ENCODE measurements at places on chromosomes 12 and 14. TPM values are rescaled to one million over a fixed set of nuclear protein-coding genes. Genes with fewer than 3 reads are reported as not detected.
A peak's percentile ranks its signal among the peaks of the same experiment; 100 is the strongest.

PSMC1 gene
- total RNA-seq: 43.1 TPM

CLEC14A gene
- 4.0 TPM for total RNA-seq

ACRBP gene
- 9.0 TPM for total RNA-seq

ARMH4 gene
- total RNA-seq: 3.2 TPM

DAO gene
- not detected for total RNA-seq

PPP2R5C gene
- total RNA-seq: 94.6 TPM

GPX2 gene
- total RNA-seq: 115 TPM

KRT85 gene
- total RNA-seq: not detected

KLHL33 gene
- total RNA-seq: not detected

DNA sequence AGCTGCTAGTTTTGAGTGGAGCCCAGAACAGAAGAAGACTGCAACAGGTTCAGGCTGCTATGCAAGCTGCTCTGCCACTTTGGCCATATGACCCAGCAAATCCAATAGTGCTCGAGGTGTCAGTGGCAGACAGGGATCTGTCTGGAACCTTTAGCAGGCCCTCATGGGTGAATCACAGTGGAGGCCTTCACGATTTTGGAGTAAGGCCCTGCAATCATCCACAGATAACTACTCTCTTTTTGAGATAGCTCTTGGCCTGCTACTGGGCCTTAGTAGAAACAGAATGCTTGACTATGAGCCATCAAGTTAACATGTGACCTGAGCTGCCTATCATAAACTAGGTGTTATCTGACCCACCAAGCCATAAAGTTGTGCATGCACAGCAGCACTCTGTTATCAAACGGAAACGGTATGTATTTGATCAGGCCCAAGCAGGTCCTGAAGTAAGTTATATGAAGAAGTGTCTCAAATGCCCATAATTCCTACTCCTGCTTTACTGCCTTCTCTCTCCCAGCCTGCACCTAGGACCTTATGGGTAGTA, 116.9 kb upstream of the CCDC196 start:
- H3K4me1 ChIP-seq: no peaks in the 10 kb centered on the region
- no peak for DNase-seq
- no peak overlapping the region for H3K27ac ChIP-seq
- no peak overlapping the region for H3K4me3 ChIP-seq
- no peaks in the 10 kb centered on the region for H3K36me3 ChIP-seq
- H3K27me3 ChIP-seq: no peaks in the 10 kb centered on the region

DNA sequence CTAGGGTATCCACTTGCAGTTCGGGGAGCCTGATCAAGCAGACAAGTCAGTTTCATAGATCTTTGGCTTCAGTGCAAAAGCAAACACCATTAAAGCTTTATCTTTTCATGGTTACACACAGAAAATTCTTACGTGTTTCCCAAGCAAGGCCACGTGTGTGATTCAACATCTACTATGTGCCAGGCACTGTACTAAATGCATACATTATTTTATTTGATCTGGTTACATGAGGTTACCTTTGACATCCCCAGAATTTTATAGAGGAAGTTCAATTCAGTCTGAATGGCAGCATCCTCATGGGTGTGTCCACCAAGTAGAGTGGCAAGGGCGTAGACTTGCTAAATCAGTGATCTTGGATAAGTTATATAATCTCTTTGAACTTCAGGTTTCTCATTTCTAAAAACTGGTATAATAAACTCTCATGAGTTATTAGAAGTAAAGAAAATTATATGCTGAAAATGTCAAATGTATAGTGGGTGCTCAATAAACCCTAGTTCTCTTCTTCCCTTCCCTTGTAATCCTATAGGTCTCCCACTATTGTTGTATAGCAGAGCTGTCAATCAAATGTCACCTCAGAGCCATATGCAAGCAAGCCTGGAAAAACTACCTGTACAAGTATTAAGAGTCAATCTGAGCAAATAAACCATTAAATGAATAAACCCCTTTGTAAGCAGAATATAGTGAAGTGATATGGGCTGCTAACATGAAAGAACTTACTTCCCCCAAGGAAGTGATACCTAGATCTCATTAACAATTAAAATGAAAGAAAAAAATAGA, 50.3 kb upstream of the TMX1 start:
- no peaks in the 10 kb centered on the region for H3K4me1 ChIP-seq
- no peak for DNase-seq
- H3K27ac ChIP-seq: no peak overlapping the region
- no peak overlapping the region for H3K4me3 ChIP-seq
- H3K36me3 ChIP-seq: no peaks in the 10 kb centered on the region
- H3K27me3 ChIP-seq: no peaks in the 10 kb centered on the region

DNA sequence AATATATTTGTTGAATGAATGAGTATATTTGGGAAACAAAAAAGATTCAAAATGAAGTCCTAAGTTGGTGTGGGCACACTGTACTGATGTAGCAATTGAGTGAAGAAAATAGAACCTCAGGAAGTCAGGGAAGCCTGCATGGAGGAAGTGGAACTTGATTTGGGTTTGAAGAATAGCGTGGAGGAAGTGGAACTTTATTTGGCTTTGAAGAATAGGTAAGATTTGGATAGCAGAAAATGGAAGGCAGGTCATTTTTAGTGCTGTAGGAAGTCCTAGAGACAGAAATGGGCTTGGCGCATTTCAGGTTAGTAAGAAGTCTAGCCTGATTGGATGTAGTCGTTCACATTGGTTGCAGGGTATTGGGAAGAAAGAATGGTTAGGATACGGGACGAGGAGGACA, 5.4 kb downstream of the C12orf75 start:
- H3K27me3 ChIP-seq: no peaks in the 10 kb centered on the region
- no peak overlapping the region for H3K4me3 ChIP-seq
- peaks cover 5% of the 10 kb centered on the region for H3K4me1 ChIP-seq
- no peaks in the 10 kb centered on the region for H3K36me3 ChIP-seq
- DNase-seq: no peak
- H3K27ac ChIP-seq: no peak overlapping the region

GRCh38 chr12:132164426-132164825, 20.2 kb downstream of the NOC4L start:
- H3K36me3 ChIP-seq: no peaks in the 10 kb centered on the region
- no peak overlapping the region for H3K27ac ChIP-seq
- peaks cover 14% of the 10 kb centered on the region for H3K4me1 ChIP-seq
- no peaks in the 10 kb centered on the region for H3K27me3 ChIP-seq

DNA sequence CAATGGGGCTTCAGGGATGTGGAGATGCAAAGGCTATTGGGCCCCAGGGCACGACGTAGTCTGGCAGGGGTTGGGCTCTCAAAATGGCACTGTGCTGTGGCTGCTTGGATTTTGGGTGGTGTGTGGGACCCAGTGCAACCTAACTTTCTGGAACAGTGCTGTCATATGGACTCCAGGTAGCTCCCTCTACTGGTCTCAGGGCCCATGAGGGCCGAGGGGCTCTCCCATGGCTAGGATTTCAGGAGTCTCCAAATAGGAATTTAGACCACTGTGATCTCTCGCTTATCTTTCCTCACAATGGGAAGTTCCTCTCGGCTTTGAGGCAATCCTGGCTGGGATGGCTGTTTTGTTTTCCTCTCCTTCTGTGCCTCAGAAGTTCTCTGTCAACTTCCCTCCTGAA, 68.2 kb upstream of the MUCL1 start:
- H3K4me1 ChIP-seq: no peaks in the 10 kb centered on the region
- H3K27me3 ChIP-seq: no peaks in the 10 kb centered on the region
- H3K36me3 ChIP-seq: no peaks in the 10 kb centered on the region
- H3K4me3 ChIP-seq: no peak overlapping the region

DNA sequence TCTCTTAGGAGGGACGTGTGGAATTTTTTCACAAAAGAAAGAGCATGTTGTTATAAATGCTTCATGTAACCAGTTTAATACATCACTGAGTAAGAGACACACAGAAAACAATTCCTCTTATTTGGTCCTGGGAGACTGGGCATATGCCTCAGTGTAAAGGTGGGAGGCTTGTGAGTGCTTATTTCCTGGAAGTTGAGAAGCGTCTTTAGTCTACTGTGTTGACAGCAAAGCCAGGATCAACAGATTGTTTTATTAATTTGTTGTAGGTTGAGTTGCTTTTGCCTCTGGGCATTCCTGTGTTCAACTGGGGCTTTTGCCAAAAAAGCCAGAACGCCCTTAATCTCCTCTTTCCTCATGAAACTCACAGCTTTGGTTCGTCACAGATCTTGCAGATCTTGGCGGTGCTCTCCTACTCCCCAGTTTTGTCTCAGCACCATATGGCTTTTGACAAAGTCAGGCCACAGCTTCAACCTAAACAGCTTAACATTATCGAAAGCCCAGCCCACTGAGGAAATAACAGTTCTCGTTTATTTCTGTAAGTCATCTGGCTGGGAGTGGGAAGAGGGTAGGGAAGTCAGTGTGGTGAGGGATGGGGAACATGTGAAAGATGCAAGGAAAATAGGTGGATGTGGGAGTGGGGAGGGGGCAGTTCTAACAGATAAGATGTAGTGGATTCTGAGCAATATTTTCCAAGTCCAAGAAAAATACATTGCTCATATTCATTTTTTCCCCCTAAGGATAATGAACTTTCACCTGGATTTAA, 227.2 kb downstream of the DACT1 start:
- no peak for DNase-seq
- H3K4me3 ChIP-seq: no peak overlapping the region
- no peaks in the 10 kb centered on the region for H3K4me1 ChIP-seq
- H3K27me3 ChIP-seq: no peaks in the 10 kb centered on the region

- DNase-seq: no peak
- H3K27me3 ChIP-seq: no peaks in the 10 kb centered on the region
- H3K36me3 ChIP-seq: no peaks in the 10 kb centered on the region
Observed at GRCh38 chr14:100201701-100202100, 37.2 kb upstream of the YY1 start.

DNA sequence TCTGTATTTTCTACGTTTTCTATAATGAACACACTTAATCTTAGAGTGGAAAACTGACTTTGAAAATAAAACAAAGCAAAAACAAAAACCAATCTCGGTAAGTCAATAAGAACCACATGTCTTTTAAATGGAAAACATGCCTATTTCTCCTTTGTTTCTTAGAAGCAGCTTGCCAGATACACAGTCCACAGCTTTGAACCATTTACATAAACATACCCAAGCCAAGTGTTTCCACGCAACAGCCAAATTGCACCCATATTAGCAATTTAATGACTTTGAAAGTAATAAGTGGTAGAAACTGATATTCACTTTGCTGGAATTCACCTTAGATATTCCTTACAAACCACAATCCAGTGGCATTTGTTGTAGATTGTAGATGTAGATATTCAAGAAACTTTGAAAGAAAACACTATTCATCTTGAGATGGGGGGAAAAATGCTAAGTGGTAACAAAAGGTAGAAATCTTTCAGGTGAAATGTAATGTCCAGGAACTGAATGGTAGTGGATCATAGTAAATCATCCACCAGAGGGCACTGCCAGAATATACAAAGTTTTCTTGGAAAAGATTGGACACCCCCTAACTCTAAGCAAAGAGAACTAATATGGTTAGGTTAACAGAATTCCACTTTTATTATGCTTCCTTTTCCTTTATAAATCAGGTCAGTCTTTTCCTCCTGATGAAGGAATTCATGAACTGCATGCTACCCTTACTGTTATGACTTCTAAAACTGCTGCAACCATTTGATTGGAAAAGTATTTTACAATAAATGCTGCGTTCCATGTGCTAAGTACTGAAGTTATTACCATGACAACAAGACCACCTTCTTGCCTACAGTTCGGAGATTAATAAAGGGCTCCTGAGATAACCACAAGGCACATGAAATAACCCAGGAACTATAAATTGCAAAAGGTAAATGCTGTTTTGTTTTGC, 69.8 kb downstream of the RERG start:
- no peak for DNase-seq
- no peaks in the 10 kb centered on the region for H3K4me1 ChIP-seq
- H3K27ac ChIP-seq: peak overlapping the region; percentile 61

DNA sequence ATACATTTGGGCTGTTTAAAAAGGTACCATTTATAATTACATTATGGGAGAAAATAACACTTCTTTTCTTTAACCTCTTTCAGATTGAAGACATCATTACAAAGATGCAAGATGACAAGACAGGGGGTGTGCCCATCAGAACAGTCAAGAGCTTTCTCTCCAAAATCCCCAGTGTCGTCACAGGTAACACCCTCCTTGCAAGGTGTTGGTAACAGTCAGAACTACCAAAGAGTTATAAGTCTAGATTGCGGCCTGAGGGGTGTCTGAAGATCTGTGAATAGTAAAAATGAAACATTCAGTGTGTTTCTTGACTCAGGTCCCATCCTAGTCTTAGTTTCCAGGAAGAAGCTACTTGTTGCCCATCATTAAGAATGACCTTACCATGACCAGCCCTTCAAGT, 419.8 kb downstream of the RGS6 start:
- DNase-seq: no peak
- H3K36me3 ChIP-seq: no peaks in the 10 kb centered on the region
- no peaks in the 10 kb centered on the region for H3K4me1 ChIP-seq
- H3K27ac ChIP-seq: no peak overlapping the region
- no peak overlapping the region for H3K4me3 ChIP-seq
- H3K27me3 ChIP-seq: no peaks in the 10 kb centered on the region

- no peak overlapping the region for H3K27ac ChIP-seq
- H3K4me1 ChIP-seq: peaks cover 5% of the 10 kb centered on the region
- H3K4me3 ChIP-seq: no peak overlapping the region
Observed at GRCh38 chr12:96040305-96041133, 5.1 kb upstream of the LTA4H start.

DNA sequence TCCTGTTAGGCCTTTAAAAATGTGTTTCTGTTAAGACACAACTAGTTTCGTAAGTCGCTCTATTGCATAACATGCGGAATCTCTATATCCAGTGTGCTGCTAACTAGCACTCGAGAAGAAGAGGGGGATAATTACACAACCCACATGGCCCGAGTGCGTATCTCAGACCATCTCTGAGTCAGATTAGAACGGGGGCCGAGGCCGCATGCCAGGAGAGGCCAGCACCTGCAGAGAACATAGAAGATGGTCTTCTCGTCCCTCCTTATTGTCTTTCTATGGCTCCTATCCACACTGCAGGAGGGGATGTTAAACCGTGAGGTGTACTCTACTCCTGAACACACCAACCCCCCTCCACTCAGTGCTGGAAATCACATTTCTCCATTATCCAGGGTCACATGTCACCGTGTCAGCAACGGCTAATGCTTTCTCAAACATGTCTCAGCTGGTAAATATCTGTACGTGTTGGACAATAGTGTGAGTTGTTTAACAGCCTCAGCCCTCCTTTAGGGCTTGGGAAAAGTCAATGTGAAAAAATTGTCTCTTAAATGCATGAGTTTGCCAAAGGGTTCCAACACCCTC, 56.3 kb downstream of the CCDC88C start:
- no peaks in the 10 kb centered on the region for H3K27me3 ChIP-seq
- H3K36me3 ChIP-seq: no peaks in the 10 kb centered on the region

GRCh38 chr12:1517007-1517406, 77.4 kb downstream of the FBXL14 start:
- no peak overlapping the region for H3K4me3 ChIP-seq
- no peaks in the 10 kb centered on the region for H3K36me3 ChIP-seq
- DNase-seq: no peak
- H3K27ac ChIP-seq: no peak overlapping the region
- H3K27me3 ChIP-seq: no peaks in the 10 kb centered on the region

GRCh38 chr12:104458694-104459367, 2.1 kb downstream of the CHST11 start:
- H3K27me3 ChIP-seq: no peaks in the 10 kb centered on the region
- no peaks in the 10 kb centered on the region for H3K36me3 ChIP-seq
- no peaks in the 10 kb centered on the region for H3K4me1 ChIP-seq
- peak; percentile 52 for DNase-seq
- H3K4me3 ChIP-seq: peak overlapping the region; percentile 99
- H3K27ac ChIP-seq: peak overlapping the region; percentile 82

GRCh38 chr14:88931321-88932110, 107.1 kb downstream of the TTC8 start:
- no peak overlapping the region for H3K27ac ChIP-seq
- H3K4me3 ChIP-seq: no peak overlapping the region
- no peak for DNase-seq
- H3K4me1 ChIP-seq: no peaks in the 10 kb centered on the region

All from Peyer's patch (tissue), 4 donors.